ENCODE measurements at places on chromosomes 11 and 22.

GRCh38 chr11:121886005-121886734 lies 229.8 kb downstream of the BLID start:
- DNase-seq, result peak; percentile 57

- no peak for DNase-seq
Observed at GRCh38 chr11:4464216-4465159, 15.4 kb downstream of the OR52K2 start.

DNA sequence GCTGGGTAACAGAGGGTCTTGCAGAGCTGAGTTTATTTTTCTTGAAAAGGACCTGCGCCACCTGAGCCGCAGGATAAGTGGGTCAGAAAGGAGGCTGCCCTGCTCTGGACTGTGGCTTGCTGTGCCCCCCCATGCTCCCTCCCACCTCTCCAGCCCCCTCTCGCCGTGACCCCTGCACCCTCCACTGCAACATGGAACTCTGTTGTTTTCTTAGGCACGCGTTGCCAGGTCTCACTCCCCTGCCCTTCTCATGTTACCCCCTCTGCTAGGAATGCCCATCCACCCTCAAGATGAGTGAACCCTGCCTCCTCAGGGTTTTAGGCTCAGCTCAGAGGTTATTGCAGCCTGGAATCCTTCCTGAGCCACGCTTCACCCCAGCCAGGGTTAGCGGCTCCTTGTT lies 10.8 kb downstream of the ETS1 start:
- DNase-seq, result no peak

DNA sequence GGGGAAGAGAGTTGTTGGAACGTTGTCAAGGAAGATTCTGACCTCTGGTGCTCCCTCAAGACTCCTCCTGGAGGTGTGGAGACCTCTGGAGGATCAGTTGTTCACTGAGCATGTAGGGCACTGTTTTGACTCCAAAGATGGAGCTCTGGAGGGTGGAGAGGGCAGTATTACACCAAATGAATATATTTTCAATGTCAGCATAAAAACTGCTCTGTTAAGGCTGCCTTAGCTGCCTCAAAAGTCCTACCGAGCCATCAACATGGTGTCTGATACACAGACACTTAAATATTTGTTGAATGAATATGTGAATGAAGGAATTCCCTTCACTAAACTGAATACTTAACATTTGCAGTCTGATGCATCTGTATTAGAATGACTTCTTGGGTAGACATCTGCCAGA lies 144.2 kb upstream of the SPON1 start:
- no peak for DNase-seq

DNA sequence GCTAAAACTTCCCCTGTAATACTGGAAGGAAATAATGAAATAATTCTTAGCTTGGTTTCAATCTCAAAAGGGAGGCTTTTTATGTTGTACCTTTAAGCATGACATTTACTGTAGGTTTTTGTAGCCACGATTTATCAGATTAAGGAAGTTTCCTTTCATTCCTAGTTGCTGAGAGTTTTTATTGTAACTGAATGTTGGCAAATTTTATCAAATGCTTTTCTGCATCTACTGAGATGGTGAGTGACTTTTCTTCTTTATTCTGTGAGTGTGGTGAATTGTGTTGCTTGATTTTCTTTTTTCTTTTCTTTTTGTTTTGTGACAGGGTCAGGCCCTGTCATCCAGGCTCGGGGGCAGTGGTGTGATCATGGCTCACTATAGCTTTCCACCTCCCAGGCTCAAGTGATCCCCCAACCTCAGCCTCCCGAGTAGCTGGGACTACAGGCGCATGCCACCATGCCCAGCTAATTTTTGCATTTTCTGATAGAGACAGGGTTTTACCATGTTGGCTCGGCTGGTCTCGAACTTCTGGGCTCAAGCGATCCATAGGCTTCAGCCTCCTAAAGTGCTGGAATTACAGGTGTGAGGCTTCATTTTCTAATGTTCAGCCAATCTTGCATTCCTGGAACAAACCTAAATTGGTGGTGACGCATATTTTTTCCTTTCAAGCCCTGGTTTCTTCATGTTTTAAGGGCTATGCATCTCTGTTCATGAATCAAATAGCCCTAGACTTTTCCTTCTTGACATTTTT lies 26.2 kb downstream of the SUSD2 start:
- no peak for DNase-seq

DNA sequence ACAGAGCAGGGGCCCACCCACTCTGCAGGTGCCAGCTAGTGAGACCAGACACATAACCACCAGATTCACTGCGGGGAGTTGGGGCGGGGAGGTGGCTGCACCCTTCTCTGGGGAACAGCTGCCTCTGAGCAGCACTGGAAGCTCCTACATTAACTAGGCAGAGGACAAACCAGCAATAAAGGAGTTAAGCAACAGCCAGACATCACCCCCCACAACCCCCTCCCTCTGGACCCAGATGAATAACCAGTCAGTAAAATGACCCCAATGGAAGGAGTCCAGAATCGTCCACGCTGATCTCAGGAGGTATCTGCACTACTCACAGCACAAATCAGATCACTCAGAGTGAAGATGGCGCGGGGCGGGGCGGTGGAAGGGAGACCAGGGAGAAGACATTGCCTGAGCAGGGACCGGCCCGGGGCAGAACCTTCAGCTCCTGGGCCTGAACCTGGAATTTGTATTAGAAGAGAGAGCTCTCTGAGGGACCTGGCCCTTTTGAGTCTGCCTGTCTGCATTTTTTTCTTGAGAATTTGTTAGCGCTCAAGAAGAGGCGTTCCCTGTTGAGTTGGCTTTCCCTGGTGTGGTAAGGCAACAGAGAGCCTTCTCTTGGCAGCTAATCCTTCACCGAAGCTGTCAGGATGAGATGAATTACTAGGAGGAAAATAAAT lies 125.5 kb upstream of the NCAM1 start:
- no peak for DNase-seq

DNA sequence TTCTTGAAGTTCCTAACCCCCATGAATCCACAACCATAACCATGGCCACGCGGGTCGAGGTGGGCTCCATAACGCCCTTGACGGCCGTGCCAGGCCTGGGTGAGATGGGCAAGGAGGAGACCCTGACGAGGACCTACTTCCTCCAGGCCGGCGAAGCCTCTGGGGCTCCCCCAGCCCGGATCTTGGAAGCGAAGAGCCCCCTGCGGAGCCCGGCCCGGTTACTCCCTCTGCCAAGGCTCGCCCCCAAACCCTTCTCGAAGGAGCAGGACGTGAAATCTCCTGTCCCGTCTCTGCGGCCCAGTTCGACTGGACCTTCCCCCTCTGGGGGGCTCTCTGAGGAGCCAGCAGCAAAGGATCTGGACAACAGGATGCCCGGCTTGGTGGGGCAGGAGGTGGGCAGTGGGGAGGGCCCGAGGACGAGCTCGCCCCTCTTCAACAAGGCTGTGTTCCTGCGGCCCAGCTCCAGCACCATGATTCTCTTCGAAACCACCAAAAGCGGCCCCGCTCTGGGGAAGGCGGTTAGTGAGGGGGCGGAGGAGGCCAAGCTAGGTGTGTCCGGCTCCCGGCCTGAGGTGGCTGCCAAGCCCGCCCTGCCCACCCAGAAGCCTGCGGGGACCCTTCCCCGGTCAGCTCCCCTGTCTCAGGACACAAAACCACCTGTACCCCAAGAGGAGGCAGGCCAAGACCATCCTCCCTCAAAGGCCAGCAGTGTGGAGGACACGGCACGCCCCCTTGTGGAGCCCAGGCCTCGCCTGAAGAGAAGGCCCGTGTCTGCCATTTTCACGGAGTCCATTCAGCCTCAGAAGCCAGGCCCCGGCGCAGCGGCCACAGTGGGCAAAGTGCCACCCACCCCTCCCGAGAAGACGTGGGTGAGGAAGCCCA lies 75.7 kb downstream of the KIAA1671 start:
- DNase-seq, result no peak

DNA sequence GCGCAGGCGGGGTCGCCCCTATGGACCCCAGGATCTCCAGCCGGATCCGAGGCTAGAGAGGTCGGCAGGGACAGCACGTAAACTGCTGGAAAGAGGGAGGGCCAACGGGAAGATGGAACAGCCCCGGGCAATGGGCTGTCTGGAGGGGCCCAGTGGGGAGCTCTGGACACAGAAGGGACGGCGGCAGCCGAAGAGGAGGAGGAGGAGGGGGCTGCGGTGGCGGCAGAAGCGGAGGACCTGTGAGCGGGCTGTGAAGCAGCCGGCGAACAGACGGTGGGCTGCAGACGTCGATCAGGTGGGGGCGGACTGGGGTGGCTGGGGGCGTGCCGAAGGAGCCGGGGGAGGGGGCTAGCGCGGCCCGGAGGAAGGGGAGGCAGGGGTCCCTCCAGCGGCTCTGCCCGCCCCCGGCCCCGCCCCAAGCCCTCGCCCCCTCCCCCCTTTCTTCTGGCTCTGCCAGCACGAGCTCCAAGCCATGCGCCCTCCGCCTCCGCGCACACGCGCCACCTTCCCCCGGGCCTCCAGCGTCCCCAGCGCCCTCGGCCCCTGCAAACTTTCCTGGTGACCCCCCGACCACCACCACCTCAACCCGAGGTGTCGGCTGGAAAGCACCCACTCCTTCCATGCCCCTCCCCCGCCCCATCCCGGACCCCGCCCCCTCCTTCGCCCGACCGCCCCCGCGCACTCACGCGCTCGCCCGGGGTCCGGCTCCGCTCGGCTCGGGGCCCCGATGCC lies 432 bp downstream of the TNKS1BP1 start:
- DNase-seq, result no peak

GRCh38 chr11:128940603-128941002 lies 2.1 kb downstream of the TP53AIP1 start:
- no peak for DNase-seq

DNA sequence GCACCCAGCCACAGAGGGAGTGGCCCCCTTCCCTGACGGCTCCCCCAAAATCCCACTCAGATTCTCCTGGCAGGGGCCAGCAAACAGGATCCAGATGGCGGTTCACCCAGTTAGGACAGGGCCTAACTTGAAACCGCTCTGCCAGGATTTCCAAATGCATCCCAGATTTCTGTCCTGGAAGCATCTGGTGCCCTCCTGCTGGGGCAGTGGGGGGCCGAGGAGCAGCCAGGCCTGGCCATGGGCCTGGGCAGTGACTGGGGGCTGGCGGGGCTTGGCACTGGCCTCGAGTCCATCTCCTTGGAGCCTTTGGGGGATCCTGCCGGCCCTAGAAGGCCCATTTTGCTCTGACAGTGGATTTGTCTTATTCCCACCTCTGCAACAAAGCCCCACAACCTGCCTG lies 17.9 kb upstream of the EMID1 start:
- DNase-seq, result peak; percentile 85

DNA sequence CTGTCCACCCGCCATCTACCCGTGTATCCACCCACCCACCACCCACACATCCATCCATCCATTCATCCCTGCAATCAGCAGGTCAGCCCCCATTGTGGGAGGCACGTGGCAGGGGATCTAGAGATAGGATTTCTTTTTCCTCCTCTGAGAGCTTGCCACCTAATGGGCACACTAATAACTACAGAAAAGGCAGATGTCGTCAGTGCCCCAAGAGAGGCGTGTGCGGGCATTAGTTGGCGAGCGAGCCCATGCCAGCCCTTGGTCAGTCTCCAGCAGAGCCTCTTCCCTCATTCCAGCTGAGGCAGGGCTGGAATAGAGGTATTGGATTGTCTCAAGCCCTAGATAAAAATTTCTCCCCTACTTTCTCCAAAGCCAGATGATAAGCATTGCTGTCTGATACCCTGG lies 9.7 kb downstream of the USP2 start:
- peak; percentile 65 for DNase-seq

- DNase-seq, result peak; percentile 98
Observed at GRCh38 chr11:38460896-38461295, 1862.9 kb upstream of the RAG2 start.

GRCh38 chr11:70716986-70717775 lies 318.9 kb downstream of the CTTN start:
- DNase-seq, result no peak

- no peak for DNase-seq
Observed at GRCh38 chr11:36053862-36054261, 110.0 kb downstream of the LDLRAD3 start.

DNA sequence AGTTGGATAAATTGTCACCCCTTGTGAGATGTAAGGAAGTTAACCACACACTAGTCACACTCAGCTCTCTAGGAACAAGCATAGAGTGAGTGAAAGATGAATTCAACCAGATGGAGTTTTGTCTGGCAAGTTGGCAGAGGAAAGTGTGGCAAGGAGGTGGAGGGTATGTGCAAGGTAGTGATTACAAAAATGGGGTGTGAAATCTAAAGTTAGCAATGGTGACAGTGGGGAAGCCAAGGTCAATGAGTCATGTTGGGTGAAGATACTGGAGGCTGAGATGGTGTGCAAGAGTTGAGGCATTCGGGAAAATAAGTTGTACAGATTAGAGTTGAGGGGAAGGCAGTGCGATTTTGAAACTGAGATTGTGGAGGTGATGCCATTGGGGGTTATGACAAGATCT lies 33.7 kb downstream of the MRGPRX2 start:
- no peak for DNase-seq

DNA sequence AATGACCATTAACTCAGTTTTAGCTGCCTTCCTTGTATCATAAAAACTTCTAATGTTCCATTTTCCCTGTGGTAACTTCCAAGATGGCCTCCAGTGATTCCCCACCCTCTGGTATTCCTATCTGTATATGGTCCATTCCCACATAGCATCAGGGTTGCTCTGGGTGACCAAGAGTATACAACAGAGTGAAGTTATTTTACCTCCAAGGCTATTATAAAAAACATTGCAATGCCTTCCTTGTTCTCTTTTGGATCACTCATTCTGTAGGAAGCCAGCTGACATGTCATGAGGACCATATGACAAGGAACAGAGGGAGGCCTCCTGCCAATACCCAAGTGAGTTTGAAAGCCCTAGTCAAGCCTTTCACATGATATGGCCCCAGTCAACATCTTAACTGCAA lies 30.1 kb downstream of the ZNF280B start:
- DNase-seq, result no peak

DNA sequence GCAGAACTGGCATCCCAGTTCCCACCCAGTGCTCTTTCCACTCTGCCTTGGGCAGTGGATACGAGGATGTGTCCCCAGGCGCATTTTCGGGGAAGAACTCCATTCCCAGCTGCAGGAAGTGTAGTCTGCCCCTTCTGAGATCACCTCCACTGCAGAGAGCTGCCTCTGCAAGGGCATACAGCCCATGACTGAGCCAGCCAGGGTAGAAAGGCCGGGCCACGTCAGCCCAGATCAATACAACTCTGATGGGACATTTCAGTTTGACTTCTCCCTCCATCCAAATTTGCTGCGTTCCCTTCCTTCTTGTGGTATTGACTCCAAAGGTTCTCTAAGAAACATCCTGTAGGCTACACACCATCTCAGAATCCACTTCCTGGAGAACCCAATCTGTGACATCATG lies 19.7 kb downstream of the MOGAT2 start:
- no peak for DNase-seq

- no peak for DNase-seq
Observed at GRCh38 chr22:43393844-43394474, 17.9 kb upstream of the MPPED1 start.

- DNase-seq, result peak; percentile 24
Observed at GRCh38 chr11:104918113-104918824, 20.0 kb upstream of the CASP12 start.

DNA sequence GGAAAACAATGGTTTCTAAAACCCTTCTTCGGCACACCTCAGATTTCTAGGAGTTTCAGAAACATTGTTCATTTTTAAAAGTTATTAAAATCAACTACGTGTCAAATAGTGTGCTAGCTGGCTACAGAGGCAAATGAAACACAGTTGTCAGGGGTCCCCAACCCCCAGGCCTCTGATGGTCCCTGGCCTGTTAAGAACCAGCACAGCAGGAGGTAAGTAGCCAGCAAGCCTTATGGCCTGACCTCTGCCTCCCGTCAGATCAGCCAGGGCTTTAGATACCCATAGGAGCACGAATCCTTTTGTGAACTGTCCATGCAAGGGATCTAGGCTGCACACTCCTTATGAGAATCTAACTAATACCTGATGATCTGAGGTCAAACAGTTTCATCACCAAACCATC lies 648.2 kb downstream of the FAM181B start:
- DNase-seq, result no peak
